ENCODE measurements at places on chromosomes 3 and 15. TPM values are rescaled to one million over a fixed set of nuclear protein-coding genes. Genes with fewer than 3 reads are reported as not detected.

GRCh38 chr3:45112939-45113338 lies 33.2 kb downstream of the CDCP1 start:
- DNase-seq: no peak

- DNase-seq: no peak
Measured at GRCh38 chr3:114242947-114243346, 5.6 kb upstream of the ZNF80 start.

DNA sequence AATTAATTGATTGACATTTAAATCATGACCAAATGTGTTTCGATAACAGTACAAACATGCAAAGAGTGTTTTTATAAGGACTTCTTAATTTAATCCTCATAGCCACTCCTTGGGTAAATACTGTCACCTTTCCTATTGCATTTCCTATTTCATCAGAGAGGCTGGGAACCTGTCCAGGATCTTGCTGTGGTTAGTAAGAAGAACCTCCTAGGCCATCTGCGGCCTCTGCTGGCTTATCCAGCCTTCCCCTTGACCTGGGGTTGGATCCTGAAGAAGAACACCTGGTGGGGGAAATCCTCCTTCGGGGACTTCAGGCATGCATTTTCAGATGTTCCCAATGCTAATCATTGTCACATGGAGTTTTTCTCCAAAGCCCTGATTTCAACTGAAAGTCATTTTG lies 25.5 kb downstream of the GLDN start:
- DNase-seq: no peak

The SLC24A5 gene
- total RNA-seq: not detected

Data from natural killer cell treated with Interleukin-12 subunit alpha and Interleukin-12 subunit beta and Interleukin-15 and Interleukin-18, amount 100 ng/mL, for 72 hours (primary cell).